ENCODE measurements at places on chromosomes 13 and 19.

GRCh38 chr13:20831933-20832332 is 58.2 kb upstream of the EEF1AKMT1 start:
- DNase-seq: no peak

GRCh38 chr13:62920159-62920558 is 1504.5 kb upstream of the PCDH20 start:
- DNase-seq: no peak

DNA sequence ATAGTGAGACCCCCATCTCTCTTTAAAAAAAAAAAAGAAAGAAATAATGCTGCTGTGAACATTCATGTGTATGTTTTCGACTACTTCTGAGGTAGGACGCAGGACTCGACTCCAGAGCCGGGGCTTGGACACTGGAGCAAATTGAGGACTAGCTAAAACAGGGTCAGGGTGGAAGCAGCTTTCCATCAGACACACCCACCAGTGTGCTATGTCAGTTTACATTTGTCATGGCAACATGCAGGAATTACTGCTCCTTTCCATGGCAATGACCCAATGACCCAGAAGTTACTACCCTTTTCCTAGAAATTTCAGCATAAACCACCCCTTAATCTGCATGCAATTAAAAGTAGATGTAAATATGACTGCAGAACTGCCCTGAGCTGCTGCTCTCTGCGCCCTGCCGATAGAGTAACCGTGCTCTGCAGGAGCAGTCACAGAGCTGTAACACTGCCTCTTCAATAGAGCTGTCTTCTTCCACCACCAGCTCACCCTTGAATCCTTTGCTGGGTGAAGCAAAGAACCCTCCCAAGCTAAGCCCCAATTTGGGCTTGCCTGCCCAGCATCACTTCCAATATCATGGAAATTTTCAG is 61.6 kb upstream of the ZNF599 start:
- DNase-seq: no peak

GRCh38 chr13:40331802-40332201 is 334.6 kb downstream of the FOXO1 start:
- DNase-seq: no peak

GRCh38 chr19:19447536-19448237 is 42.2 kb downstream of the GATAD2A start:
- DNase-seq: no peak

Measured in effector CD8-positive, alpha-beta T cell (primary cell).